DND-41 (cell line): ENCODE measurements at places on chromosomes 11 and 22.

- no peaks in the 10 kb centered on the region for H3K27me3 ChIP-seq
- H3K4me1 ChIP-seq: no peaks in the 10 kb centered on the region
- no peaks in the 10 kb centered on the region for H3K36me3 ChIP-seq
Measured at GRCh38 chr11:83956119-83956697, 670.0 kb upstream of the CCDC90B start.

DNA sequence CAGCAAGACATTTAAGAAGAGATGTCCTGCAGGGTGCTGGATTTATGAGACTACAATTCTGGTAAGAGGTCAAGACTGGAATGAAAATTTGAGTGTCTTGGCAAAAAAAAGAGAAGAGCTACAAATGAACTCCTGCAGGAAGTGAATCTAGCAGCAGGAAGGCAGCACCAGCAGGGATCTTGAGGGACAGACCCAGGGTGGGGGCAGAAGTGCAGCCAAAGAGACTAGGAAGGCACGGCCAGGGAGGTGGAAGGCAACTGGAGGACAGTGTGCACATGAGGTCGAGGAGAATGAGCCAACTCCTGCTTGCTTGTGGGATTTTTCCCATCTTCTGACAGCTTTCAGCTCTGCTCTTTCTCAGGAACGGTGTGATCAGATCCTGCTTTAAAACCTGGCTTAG lies 263.2 kb downstream of the BUD13 start:
- no peaks in the 10 kb centered on the region for H3K36me3 ChIP-seq
- DNase-seq: no peak

DNA sequence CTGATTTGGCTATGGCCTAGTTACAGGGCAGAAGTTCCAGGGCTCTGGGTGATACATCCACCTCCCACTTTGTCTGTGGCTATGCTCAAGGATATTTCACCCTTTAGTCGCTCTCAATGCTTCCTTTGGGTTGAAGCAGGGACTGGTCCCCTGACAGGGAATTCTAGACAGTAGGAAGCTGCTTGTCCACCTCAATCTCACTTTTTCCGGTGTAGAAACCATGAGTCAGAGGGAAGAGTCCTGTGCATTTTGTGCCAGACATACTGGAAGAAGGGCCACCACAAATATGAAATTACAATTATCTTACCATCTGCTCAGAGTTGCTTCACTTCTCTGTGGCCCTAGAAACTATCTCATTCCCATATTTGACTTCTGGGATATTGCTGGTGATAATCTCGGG lies 413.7 kb upstream of the FAT3 start:
- H3K4me3 ChIP-seq: no peak overlapping the region
- H3K36me3 ChIP-seq: no peaks in the 10 kb centered on the region
- no peaks in the 10 kb centered on the region for H3K4me1 ChIP-seq
- no peak overlapping the region for H3K27ac ChIP-seq
- H3K27me3 ChIP-seq: no peaks in the 10 kb centered on the region
- no peak for DNase-seq

DNA sequence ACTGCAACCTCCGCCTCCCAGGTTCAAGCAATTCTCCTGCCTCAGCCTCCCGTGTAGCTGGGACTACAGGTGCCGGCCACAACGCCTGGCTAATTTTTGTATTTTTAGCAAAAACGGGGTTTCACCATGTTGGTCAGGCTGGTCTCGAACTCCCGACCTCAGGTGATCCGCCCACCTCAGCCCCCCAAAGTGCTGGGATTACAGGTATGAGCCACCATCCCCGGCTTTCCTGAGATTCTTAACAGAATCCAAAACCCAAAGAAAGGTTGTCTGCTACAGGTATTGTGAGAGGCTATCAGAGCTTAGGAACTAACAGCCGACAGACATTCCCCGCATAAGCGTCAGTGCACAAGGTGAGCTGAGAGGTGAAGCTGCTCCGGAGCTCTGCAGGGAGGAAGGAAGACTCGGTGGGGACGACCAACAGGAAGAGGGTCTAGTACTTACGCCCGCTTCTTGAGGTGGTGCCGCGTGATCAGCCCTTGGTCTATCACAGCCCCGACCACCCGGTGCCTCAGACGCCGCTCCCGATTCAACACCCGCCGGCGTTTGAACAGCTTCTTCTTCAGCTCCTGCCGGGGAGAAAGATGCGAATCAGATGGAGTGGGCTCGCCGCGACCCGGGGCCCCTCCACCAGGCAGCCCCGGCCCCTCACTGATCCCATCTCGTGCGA lies 470 bp downstream of the C11orf98 start:
- H3K4me3 ChIP-seq: peak overlapping the region; percentile 58
- peak overlapping the region; percentile 83 for H3K27ac ChIP-seq
- peaks cover 34% of the 10 kb centered on the region for H3K36me3 ChIP-seq

GRCh38 chr11:129373489-129373953 lies 2.1 kb upstream of the BARX2 start:
- H3K4me1 ChIP-seq: no peaks in the 10 kb centered on the region
- DNase-seq: no peak
- H3K27ac ChIP-seq: no peak overlapping the region
- H3K4me3 ChIP-seq: no peak overlapping the region

DNA sequence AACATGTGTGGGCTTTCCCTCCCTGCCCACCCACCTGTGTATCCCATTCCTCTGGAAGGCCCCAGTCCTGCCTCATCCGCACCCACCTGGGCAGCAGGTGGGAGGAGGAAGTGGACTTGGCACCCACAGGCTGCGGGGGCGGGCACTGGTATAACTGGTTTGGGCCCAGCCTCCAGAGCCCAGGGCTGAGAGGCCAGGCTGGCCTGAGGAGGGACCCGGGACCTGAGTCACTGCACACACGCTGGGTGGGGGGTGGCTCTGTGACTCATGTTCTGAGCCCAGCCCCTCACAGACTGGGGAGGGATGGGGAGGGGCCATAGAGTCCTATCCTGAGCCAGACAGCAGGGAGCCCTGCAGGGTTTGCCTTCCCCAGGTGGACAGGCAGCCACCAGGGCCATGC lies 16.7 kb downstream of the PHLDA2 start:
- no peak for DNase-seq
- no peak overlapping the region for H3K27ac ChIP-seq

- DNase-seq: no peak
- no peaks in the 10 kb centered on the region for H3K36me3 ChIP-seq
- no peaks in the 10 kb centered on the region for H3K4me1 ChIP-seq
- no peaks in the 10 kb centered on the region for H3K27me3 ChIP-seq
- H3K27ac ChIP-seq: no peak overlapping the region
Measured at GRCh38 chr22:45223304-45224117, 17.2 kb downstream of the KIAA0930 start.

- no peak overlapping the region for H3K4me3 ChIP-seq
- peaks cover 2% of the 10 kb centered on the region for H3K27me3 ChIP-seq
- no peak overlapping the region for H3K27ac ChIP-seq
- no peaks in the 10 kb centered on the region for H3K4me1 ChIP-seq
- H3K36me3 ChIP-seq: no peaks in the 10 kb centered on the region
Measured at GRCh38 chr11:131544591-131544990, 174.2 kb downstream of the NTM start.

- H3K4me3 ChIP-seq: no peak overlapping the region
- no peak overlapping the region for H3K27ac ChIP-seq
- H3K4me1 ChIP-seq: no peaks in the 10 kb centered on the region
Measured at GRCh38 chr22:23102776-23103175, 32.5 kb downstream of the GNAZ start.

DNA sequence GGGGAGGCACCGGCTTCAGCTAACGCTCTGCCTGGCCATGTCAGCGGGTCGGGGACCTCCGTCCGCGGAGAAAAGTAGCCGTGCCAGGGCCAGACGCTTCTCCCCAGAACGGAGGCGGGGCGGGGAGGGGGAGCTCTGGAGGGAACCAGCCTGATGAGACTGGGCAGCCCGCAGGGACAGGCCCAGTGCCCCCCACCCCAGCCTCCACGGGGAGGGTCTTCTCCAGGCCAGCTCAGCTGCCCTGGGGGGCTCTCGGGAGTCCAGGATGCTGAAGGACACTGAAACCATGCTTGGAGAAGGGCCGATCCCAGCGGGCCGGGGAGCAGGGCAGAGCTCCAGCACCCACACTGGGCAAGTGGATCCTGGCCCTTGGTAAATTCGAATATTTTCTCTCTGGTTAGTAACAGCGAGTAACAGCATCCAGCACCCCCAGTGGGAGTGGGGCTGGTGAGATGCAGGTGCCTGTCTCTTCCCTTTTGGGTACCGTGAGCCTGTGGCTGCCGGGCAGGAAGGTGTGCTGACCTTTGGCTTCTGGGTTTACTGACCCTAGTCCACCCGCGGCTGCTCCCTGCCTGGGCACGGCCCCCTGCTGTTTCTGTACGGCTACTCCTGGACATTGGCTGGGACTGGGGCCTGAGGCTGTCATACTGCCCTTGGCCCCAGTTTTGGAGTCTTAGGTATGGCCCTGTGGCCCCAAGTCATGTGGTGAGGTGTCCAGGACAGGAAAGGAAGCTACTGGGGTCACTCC lies 35.8 kb downstream of the GRAMD4 start:
- H3K4me3 ChIP-seq: no peak overlapping the region
- peak overlapping the region; percentile 48 for H3K27ac ChIP-seq
- DNase-seq: no peak
- peaks cover 94% of the 10 kb centered on the region for H3K36me3 ChIP-seq
- H3K27me3 ChIP-seq: no peaks in the 10 kb centered on the region

GRCh38 chr11:82560836-82561235 lies 172.8 kb downstream of the FAM181B start:
- H3K36me3 ChIP-seq: no peaks in the 10 kb centered on the region
- H3K4me1 ChIP-seq: no peaks in the 10 kb centered on the region
- no peaks in the 10 kb centered on the region for H3K27me3 ChIP-seq
- no peak overlapping the region for H3K27ac ChIP-seq
- H3K4me3 ChIP-seq: no peak overlapping the region

DNA sequence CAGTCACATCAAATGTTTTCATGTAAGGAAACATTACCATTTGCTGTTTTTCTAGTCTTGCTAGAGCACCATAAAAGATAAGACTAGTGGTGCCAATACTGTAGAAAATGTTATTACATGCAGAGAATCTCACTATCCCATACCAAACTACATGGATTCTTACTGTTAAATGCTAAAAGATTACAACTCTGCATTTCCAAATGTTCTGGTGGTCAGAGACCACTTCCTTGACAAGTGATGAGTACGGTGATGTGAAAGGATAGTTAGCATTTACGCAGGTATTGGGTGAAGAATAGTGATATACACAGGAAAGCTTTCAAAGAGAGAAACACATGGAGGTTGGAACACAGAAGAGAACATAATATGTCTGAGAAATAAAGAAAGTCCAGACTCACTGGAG lies 98.2 kb downstream of the GGTLC2 start:
- H3K4me1 ChIP-seq: no peaks in the 10 kb centered on the region
- H3K4me3 ChIP-seq: no peak overlapping the region
- peaks cover 23% of the 10 kb centered on the region for H3K27me3 ChIP-seq

GRCh38 chr22:28296452-28296851 lies 377.4 kb upstream of the PITPNB start:
- H3K4me3 ChIP-seq: no peak overlapping the region
- H3K27ac ChIP-seq: no peak overlapping the region
- H3K27me3 ChIP-seq: no peaks in the 10 kb centered on the region
- H3K36me3 ChIP-seq: peaks cover 37% of the 10 kb centered on the region
- H3K4me1 ChIP-seq: 0 out of 2 replicates have a peak, but pooled peaks cover 3% of the 10 kb centered on the region

DNA sequence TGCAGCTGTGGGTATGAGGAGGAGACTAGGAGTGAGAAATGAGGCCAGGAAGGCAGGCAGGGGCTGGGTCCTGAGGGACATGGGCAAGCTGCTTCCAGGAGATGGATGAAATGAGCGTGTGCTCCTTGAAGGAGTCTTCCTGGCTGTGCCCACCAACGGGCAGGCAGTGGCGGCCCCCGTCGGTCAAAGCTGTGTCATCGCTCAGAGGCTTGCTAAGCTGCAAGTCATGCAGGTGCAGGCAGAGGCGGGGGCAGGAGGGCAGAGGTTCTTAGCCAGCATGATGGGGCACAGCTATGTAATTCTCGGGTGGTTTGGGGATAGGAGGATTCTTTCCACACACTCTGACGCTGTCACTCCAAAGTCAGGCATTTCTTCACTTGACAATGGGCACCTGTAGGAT lies 12.5 kb upstream of the PEX26 start:
- peaks cover 32% of the 10 kb centered on the region for H3K27me3 ChIP-seq
- DNase-seq: no peak
- no peaks in the 10 kb centered on the region for H3K4me1 ChIP-seq
- H3K4me3 ChIP-seq: no peak overlapping the region
- no peaks in the 10 kb centered on the region for H3K36me3 ChIP-seq

- H3K4me1 ChIP-seq: peaks cover 39% of the 10 kb centered on the region
- H3K4me3 ChIP-seq: no peak overlapping the region
- peak; percentile 53 for DNase-seq
- peak overlapping the region; percentile 74 for H3K27ac ChIP-seq
- no peaks in the 10 kb centered on the region for H3K27me3 ChIP-seq
Measured at GRCh38 chr11:12235947-12236743, 125.8 kb downstream of the MICAL2 start.

DNA sequence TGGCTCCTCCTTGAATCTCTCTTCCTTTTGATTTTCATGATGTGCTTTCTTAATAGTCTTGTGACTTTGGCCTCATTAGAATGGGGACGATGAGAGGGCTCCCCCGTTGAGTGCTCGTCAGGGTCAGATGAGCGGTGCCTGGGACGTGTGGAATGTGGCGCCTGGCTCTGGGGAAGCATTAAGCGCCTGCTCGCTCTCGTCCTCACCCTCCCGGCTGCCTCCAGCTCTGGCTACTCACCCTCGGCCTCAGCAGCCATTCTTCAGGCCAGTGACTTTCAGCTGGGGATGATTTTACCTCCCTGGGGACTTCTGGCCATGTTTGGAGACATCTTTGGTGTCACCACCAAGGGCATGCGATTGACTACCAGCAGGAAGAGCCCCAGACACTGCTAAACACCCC lies 69.7 kb downstream of the RPS6KA4 start:
- H3K36me3 ChIP-seq: no peaks in the 10 kb centered on the region
- H3K4me3 ChIP-seq: no peak overlapping the region
- H3K27me3 ChIP-seq: peaks cover 3% of the 10 kb centered on the region
- no peak for DNase-seq
